ENCODE measurements at places on chromosomes 2 and 18.
A peak's percentile ranks its signal among the peaks of the same experiment; 100 is the strongest.

- no peak overlapping the region for H3K27ac ChIP-seq
- no peaks in the 10 kb centered on the region for H3K27me3 ChIP-seq
- no peak for DNase-seq
- H3K36me3 ChIP-seq: no peaks in the 10 kb centered on the region
Measured at GRCh38 chr18:13353084-13353823, 134.7 kb downstream of the LDLRAD4 start.

DNA sequence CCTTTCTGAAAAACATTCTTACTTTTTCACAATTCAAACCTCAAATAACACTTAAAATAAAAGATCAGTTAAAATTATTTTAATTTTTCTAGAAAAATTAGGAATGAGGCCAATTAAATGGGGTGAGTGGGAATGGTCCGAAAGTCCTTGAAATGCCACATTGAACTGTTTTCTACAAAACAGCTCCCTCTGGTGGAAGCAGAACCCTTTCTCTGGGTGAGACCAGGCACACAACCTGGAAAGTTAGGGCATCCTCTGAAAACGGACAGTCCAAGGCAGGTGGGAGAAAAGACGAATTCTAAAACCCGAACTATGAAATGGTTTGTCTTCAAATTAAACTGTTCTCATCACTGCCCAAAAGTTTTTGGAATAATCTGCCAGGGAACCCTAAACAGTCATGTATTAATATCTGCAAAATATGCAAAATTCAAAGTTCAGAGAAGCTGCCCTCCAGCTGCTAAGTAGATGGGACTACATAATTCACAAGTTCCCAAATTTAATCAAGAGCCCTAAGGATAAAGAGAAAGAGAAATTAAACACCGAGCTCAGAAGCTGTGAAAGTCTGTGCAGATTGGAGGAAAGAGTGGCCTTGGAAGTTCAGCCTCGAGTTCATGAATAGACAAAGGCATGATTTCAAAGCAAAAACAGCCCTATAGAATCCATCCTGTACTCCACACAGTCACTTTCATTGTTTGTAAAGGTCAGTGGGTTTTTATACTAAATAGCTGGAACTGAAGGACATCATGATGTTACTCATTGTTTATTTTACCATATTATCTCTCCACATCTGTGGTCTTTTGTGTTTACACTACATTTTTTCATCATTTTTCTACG, 108.3 kb downstream of the PIEZO2 start:
- H3K4me1 ChIP-seq: no peaks in the 10 kb centered on the region
- no peaks in the 10 kb centered on the region for H3K36me3 ChIP-seq
- H3K27ac ChIP-seq: no peak overlapping the region
- DNase-seq: peak; percentile 56
- peaks cover 10% of the 10 kb centered on the region for H3K27me3 ChIP-seq
- H3K4me3 ChIP-seq: no peak overlapping the region

DNA sequence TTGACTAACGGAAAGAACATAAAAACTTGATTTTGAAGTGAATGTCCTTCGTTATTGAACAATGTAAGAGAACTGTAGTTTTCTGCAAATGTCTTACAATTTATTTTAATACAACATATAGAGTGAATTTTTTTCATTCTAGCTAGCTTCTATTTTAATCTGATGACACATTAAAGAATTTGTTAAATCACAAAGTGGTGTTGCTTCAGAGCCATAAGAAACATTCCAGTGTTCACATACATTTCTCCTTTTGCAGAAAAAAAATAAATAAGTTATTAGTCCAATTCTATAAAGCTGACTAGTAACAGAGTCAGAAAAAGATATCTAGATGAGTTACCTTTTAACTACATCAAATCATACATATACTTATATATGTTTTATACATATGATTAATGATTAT, 914.3 kb upstream of the SLC39A10 start:
- DNase-seq: no peak
- H3K36me3 ChIP-seq: no peaks in the 10 kb centered on the region
- H3K4me1 ChIP-seq: no peaks in the 10 kb centered on the region
- no peaks in the 10 kb centered on the region for H3K27me3 ChIP-seq

DNA sequence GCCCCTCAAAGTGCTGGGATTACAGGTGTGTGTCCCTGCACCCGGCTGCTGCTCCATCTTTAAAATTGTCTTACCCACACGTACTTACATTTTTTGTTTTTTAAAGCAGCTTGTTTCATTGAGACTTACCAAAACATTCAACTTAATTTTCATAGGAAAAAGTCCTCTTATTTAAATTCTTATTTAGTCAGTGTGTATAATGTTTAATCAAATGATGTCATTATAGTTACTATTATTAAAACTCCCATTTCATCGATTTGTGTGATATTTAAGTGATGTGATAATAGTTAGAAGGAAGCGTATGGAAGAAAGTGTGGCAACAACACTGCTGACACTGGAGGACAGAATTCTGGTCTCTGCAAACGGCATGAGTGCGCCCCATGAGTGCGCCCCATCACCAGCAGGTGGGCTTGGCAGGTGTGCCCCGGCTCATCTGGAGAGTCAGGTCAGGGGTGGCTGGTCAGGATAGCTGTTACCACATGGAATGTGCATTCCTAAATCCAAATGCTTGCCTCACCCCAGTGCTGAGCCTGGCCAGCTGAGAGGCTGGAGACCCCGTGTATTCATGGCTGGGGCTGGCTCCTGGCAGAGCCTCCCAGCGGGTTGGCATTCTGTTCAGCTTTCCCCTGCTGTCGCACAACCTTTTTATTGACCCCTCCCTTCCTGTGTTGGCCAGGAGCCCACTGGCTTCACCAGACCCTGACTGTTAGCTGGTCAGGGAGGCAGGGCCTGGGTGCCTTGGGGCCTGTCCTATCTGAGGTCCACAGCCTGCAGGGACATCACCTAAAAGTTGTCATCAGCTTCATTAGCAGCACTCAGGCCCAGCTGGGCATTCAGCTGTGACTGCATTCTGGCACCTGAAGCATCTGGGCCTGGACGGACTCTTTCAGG, 79.7 kb downstream of the AGAP1 start:
- peaks cover 3% of the 10 kb centered on the region for H3K4me1 ChIP-seq
- H3K27ac ChIP-seq: no peak overlapping the region
- H3K27me3 ChIP-seq: no peaks in the 10 kb centered on the region

DNA sequence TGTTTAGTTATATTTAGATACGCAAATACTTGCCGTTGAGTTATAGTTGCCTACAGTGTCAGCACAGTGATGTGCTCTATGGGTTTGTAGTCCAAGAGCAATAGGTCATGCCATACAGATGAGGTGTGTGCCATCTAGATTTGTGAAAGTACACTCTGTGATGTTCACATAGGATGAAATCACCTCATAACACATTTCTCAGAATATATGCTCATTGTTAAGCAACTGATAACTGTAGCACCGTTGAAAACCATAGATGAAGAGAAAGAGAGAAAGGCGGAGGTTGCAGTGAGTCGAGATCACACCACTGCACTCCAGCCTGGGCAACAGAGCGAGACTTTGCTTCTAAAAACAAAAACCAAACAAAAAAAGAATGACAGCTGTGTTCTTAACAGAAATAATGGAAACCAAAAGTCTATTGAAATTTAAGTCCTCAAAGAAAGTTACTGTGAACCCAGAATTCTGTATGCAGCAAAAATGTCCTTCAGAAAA, 9.5 kb downstream of the DGKD start:
- H3K36me3 ChIP-seq: peaks cover 20% of the 10 kb centered on the region
- H3K4me1 ChIP-seq: peaks cover 5% of the 10 kb centered on the region
- H3K27ac ChIP-seq: no peak overlapping the region
- H3K27me3 ChIP-seq: no peaks in the 10 kb centered on the region
- no peak for DNase-seq

DNA sequence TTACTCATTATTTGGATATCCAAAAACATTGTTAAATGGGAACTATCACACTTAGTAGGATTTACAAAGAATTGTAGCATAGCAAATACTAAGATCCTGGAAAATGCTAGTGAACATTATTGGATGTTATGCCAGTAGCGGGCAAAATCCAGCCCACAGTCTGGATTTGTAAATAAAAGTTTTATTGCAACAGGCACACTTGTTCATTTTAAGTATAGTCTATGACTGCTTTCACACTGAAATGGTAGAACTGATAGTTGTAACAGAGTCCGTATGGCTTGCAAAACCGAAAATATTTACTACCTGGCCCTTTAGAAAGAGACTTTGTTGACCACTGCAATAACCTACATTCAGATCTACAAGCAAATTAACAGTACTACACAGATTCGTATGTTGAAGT, 53.6 kb downstream of the ACVR1 start:
- no peaks in the 10 kb centered on the region for H3K4me1 ChIP-seq
- H3K27ac ChIP-seq: no peak overlapping the region
- H3K4me3 ChIP-seq: no peak overlapping the region
- no peaks in the 10 kb centered on the region for H3K36me3 ChIP-seq
- H3K27me3 ChIP-seq: no peaks in the 10 kb centered on the region

DNA sequence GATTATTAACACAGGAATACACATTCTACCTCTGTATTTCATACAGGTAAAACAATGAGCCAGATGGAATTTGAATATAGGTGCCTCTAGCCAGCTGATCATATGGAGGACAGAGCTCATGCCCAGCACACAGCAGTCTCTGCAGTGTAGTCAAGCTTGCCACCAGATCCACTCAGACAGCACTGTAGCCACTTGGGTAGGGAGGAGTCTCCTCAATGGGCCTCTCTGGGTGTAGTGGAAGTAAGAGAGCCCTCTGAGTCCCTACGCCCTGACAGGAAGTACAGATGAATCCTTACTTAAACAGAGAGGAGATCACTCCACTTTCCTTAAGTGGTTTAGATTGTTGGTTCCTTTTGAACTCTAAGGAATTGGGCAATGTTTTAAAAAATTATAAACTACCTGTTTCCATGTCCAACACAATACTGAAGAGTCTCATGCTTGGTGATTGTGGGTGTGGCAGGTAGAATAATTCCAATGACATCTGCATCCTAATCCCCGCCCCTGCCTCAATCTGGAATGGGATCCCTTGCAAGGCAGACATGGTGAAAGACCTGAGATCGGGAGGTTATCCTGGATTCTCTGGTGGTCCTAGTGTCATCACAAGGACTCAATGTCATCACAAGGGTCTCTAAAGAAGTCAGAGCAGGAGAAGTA, 23.0 kb upstream of the TMEM200C start:
- H3K27me3 ChIP-seq: no peaks in the 10 kb centered on the region
- no peak overlapping the region for H3K27ac ChIP-seq
- DNase-seq: no peak
- no peak overlapping the region for H3K4me3 ChIP-seq
- no peaks in the 10 kb centered on the region for H3K36me3 ChIP-seq

DNA sequence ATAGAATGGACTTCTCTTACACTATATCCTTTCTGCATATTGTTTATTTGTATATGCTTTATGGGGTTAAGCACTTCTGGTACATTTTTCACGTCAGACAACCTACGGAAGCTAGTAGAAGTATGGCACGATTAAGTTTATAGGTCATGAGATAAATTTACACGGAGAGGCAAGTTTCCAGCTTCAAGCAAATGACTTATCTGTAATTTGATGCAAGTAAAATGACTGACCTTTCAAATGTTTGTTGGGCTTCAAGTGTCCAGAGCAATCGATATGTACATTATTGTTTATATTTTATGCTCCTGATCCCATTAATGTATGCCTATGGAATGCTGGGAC, 97.5 kb upstream of the EFEMP1 start:
- no peak overlapping the region for H3K27ac ChIP-seq
- no peak for DNase-seq
- H3K36me3 ChIP-seq: no peaks in the 10 kb centered on the region
- H3K27me3 ChIP-seq: peaks cover 24% of the 10 kb centered on the region

DNA sequence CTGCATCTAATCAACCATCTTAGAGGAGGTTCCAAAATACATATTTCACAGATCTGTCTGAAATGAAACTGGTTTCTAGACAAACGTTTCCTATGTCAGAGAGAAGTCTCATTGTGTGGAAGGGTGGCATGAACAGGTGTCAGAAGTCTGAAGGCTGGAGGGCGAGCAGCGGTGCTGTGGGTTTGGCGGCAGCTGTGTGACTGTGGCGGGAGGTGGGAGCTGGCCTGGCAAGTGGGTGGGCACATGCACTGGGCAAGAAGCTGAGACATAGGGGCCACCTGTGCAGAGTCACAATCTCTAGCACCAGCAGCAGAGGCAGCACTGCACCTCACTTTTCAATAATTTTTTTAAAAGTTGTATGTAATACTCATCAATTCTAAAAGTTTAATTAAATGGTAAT, 346.3 kb downstream of the DSC3 start:
- no peak overlapping the region for H3K27ac ChIP-seq
- H3K4me1 ChIP-seq: no peaks in the 10 kb centered on the region
- no peak overlapping the region for H3K4me3 ChIP-seq
- H3K36me3 ChIP-seq: no peaks in the 10 kb centered on the region
- H3K27me3 ChIP-seq: no peaks in the 10 kb centered on the region
- no peak for DNase-seq

- H3K4me1 ChIP-seq: no peaks in the 10 kb centered on the region
- H3K27me3 ChIP-seq: peaks cover 7% of the 10 kb centered on the region
- H3K4me3 ChIP-seq: no peak overlapping the region
- no peak overlapping the region for H3K27ac ChIP-seq
- H3K36me3 ChIP-seq: no peaks in the 10 kb centered on the region
Measured at GRCh38 chr2:238898534-238899281, 50.8 kb downstream of the TWIST2 start.

- H3K4me1 ChIP-seq: no peaks in the 10 kb centered on the region
- H3K27ac ChIP-seq: no peak overlapping the region
- no peaks in the 10 kb centered on the region for H3K36me3 ChIP-seq
- no peak overlapping the region for H3K4me3 ChIP-seq
Measured at GRCh38 chr2:176907341-176907740, 305.3 kb upstream of the HNRNPA3 start.

- no peaks in the 10 kb centered on the region for H3K36me3 ChIP-seq
- H3K4me3 ChIP-seq: no peak overlapping the region
- H3K27ac ChIP-seq: no peak overlapping the region
- no peaks in the 10 kb centered on the region for H3K4me1 ChIP-seq
Measured at GRCh38 chr2:117128461-117128860, 686.0 kb upstream of the DDX18 start.

GRCh38 chr2:100773538-100773937, 46.4 kb upstream of the NPAS2 start:
- no peak overlapping the region for H3K27ac ChIP-seq
- no peak for DNase-seq
- no peak overlapping the region for H3K4me3 ChIP-seq
- no peaks in the 10 kb centered on the region for H3K27me3 ChIP-seq
- H3K4me1 ChIP-seq: no peaks in the 10 kb centered on the region

DNA sequence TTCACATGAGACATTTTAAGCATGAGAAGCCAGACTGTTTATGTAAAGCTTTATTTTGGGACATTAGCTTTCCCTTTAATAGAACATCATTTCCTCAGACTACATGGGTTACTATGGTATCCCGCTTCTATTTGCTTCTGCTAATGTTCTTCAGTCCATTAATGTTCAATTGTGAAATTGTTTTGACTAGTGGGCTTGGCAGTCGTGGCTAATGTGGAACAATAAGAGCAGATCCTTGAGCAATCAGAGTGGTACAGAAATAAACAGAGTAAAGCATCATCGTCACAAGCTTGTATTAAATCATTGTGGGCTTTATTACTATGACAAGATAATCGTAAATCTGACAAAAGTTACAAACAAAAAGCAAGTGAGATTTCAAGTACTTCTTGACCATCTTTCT, 60.2 kb downstream of the PDE1A start:
- H3K36me3 ChIP-seq: no peaks in the 10 kb centered on the region
- no peak overlapping the region for H3K27ac ChIP-seq
- H3K4me1 ChIP-seq: peaks cover 14% of the 10 kb centered on the region
- H3K27me3 ChIP-seq: no peaks in the 10 kb centered on the region
- H3K4me3 ChIP-seq: no peak overlapping the region

Data from A673 (cell line).